Dermis blood vessel endothelial cell (primary cell): ENCODE measurements at places on chromosomes 2 and 18. TPM values are rescaled to one million over a fixed set of nuclear protein-coding genes. Genes with fewer than 3 reads are reported as not detected.

- no peak for DNase-seq
Observed at GRCh38 chr2:75041731-75042600, 83.5 kb downstream of the POLE4 start.

DNA sequence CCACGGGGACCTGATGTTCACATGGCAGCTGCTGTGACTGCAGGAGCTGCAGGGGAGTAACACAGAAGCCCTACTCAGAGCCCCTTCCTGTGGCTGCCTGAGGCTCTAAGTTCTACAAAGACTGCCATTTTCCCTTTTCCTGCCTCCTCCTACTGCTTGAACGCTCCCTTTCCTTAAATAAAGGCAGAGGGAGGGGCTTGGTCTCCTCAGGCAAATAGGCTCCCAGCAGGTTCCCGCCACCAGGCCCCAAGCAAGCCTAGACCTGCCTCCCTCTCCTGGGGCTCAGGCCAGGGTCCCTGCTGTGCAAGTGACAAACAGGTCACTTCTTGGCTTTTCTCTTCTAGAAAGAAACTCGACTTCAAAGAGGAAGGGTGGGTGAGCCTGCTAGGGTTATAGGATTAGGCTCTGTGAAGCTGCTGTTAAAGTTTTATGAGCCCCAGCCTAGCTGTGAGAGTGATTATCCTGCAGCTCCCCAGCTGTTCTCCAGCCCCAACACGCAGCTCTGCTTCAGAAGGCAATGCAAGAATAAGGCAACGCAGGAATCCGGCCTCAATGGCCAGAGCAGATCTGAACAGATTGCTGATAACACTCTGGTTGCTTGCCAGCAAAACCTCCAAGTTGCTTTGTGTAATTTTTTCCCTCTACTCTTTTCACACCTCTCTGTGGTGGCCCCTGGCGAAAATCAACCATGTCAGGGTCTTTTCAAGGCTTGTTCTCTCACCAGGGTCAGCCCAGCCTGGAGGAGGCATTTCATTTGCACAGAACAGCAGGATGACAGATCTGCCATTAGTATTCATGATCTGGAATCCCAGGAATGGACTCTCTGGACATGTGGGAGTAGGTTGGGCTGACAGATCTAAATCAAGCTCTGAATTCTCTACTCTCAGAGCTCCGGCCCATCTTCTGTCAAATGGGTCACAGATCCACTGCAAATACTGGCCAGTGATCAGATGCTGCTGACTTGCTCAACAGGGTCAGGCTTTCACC, 71.3 kb downstream of the MRO start:
- no peak for DNase-seq

DNA sequence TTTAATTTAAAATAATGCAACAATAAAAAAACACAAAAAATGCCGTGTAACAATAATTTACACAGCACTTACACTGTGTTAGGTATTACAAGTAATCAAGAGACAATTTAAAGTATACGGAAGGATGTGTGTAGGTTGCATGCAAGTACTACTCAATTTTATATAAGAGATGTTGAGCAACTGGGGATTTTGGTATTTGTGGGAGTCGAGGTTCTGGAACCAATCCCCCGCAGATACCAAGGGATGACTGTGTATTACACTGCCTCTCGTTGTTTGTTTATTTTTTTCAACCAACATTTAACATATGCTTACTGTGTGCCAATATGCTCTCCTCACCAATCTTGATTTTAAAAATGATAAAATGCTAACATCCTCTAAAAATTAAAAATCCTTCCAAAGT, 24.8 kb downstream of the MAP3K2 start:
- no peak for DNase-seq

Gene SERPINB3
- total RNA-seq = 0.17 TPM in 1 of 2 replicates, not detected in the other

GRCh38 chr18:59916746-59917145, 16.9 kb downstream of the PMAIP1 start:
- DNase-seq = no peak

DNA sequence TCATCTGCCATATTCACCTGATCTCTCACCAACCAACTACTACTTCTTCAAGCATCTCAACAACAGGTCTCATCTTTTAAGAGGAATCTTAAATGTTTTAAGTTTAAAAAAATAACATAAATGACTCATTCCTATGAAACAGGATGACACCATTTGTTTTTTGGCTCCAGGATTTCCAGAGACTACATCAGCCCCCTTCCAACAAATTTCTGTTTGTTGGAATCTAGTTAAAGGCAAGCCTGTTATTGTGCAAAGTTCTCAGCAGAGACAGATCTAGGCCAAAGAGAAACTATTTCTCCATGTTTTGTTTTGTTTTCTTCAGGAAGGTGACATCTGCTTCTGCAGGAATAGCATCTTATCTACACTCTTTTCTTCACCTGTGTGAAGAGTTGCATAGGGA, 204.8 kb upstream of the SH3BP4 start:
- no peak for DNase-seq

- no peak for DNase-seq
Observed at GRCh38 chr2:10424051-10424450, 24.1 kb downstream of the ODC1 start.

Gene CLHC1
- 6.9 and 8.2 TPM in 2 replicates for total RNA-seq

- no peak for DNase-seq
Observed at GRCh38 chr18:50334546-50335152, 40.2 kb upstream of the SKA1 start.

DNA sequence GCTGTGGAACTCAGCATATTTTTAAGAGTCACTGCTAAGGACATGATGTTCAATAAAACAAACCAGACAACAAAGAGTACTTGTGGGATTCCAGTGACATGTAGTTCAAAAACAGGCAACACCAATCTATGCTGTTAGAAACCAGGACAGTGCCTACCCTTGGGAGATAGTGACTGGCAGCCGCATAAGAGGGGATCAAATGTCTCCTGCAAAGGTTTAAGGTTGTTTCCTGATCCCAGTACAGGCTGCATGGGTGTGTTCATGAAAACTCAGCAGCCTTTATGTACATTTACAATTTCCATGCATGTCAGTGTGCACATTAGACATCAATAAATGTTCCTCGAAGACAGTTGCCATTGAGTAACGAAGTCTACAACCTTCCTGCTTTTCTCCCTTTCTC, 183.8 kb downstream of the PID1 start:
- DNase-seq = no peak

Gene REG1B
- not detected in 2 replicates for total RNA-seq

- DNase-seq = no peak
Observed at GRCh38 chr18:53261241-53261640, 921.2 kb downstream of the DCC start.

DNA sequence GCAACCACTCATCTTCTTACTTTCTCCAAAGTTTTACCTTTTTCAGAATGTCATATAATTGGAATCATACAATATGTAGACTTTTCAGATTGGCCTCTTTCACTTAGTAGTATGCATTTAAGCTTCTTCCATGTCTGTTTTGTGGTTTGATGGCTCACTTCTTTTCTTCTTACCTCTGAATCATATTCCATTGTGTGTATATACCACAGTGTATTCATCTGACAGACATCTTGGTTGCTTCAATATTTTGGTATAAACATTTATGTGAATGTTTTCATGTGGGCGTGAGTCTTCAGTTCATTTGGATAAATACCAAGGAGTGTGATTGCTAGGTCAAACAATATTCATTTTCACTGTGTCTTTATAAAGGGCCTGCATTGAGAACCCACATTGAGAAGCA, 136.1 kb upstream of the NOSTRIN start:
- DNase-seq = no peak

Gene GALNT14
- 0.56 and 1.7 TPM in 2 replicates for total RNA-seq
